Omental fat pad (tissue), 4 donors: ENCODE measurements at places on chromosomes 7 and 10.

GRCh38 chr7:8481752-8482446 is 48.5 kb downstream of the NXPH1 start:
- DNase-seq = no peak

GRCh38 chr7:92498557-92498956 is 20.8 kb upstream of the ERVW-1 start:
- DNase-seq = no peak

GRCh38 chr10:110642204-110643034 is 1.7 kb upstream of the RBM20 start:
- DNase-seq = no peak

- no peak for DNase-seq
Measured at GRCh38 chr7:112193915-112194502, 12.2 kb downstream of the DOCK4 start.

- DNase-seq = no peak
Measured at GRCh38 chr7:155652156-155653114, 8.0 kb downstream of the RBM33 start.

DNA sequence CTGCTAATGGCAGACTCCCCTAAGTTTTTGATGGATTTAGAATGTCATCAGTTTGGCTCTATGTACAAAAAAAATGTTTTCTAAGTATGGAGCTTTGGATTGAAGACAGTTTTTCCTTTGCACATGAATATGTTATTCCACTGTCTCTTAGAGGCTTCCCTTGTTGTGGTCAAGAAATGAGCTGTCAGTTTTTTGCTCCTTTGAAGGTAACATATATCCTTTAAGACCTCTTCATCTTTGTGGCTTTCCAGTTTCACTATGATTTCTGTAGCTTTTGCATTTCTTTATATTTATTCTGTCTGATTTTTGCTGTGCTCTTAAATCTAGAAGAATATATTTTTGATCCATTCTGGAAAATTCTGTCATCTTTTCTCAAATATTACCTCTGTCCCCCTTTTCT is 15.8 kb upstream of the ODAD2 start:
- DNase-seq = no peak

- DNase-seq = no peak
Measured at GRCh38 chr7:3649678-3650440, 348.8 kb downstream of the SDK1 start.

- DNase-seq = no peak
Measured at GRCh38 chr7:131166066-131166465, 161.6 kb upstream of the MKLN1 start.

- no peak for DNase-seq
Measured at GRCh38 chr7:112255388-112255720, 48.9 kb downstream of the ZNF277 start.

- DNase-seq = no peak
Measured at GRCh38 chr7:77657427-77658224, 38.6 kb upstream of the RSBN1L start.

GRCh38 chr7:29956487-29956836 is 33.1 kb downstream of the SCRN1 start:
- DNase-seq = no peak

- no peak for DNase-seq
Measured at GRCh38 chr10:49605216-49605938, 4.7 kb upstream of the SLC18A3 start.

GRCh38 chr10:112226439-112227248 is 43.1 kb upstream of the GPAM start:
- no peak for DNase-seq

DNA sequence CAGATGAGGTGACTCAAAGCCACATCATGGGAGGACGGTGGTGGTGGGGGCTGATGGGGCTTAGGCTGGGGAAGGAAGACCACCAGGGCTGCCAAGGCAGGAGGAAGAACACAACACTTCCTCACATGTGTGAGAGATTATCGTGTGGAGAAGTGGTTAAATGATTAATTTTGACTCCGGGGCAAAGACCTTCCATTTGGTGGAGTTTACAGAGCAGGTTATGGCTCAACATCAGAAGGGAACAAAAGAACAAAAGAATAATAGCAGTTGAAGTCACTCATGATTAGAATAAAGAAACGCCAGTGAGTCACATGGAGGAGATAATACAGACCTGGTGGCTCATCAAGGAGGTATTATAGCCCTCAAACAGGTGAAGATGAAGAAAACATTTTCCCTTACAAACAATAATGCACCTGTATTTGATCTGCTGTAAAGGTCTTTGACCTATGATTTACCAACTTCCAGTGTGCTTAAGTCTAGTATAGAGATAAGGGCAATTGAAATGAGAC is 170.1 kb downstream of the PKD1L1 start:
- DNase-seq = no peak

GRCh38 chr10:76624470-76624869 is 1013.1 kb downstream of the KCNMA1 start:
- no peak for DNase-seq

- DNase-seq = no peak
Measured at GRCh38 chr7:444606-445005, 75.0 kb downstream of the PDGFA start.
